ENCODE measurements at places on chromosomes 7 and 10.

DNA sequence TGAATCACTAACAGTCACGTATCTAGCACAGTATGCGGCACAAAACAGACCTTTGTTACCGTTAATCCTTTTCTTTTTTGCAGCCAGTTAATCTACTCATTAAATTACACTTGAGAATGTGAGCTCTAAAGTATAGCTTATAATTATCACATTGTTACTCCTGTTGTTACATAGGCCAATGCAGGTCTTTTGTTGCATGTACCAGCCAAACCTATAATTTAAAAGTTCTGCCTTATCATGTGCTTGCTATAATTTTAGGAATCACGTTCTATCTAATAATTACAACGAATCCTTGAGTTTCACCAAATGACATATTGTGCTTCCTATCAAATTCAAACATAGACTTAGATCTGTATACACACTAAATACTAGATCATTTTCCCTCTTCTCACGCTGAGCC, 245.1 kb downstream of the DGKI start:
- DNase-seq: peak; percentile 74

GRCh38 chr7:131021460-131021859, 287.5 kb upstream of the KLF14 start:
- no peak for DNase-seq

DNA sequence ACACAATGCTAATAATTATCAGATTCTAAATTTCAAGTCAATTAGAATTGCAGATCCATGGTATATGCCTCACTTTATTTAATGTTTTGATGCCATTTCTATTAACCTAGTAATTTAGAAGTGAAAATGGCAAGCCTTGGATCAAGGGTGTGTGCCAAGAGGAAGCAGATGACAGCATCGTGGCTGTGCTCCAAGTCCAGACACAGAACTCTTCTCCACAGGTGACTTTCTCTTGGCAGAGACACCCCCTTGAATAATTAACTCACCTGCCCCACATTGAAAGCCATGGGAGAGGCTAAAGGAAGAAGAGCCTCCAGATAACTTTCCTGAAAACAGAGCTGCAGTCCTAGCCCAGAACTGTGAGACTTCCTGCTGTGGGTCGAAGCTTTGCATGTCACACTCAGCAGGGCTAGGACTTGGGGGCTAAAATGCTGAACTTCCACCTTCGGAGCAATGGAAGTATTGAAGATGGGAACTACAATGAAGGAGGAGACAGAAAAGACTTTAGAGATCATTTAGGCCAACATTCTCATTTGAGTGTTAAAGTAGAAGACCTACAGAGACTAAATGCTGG, 996 bp upstream of the C10orf90 start:
- no peak for DNase-seq

GRCh38 chr7:74290981-74291441, 1.8 kb downstream of the CLIP2 start:
- DNase-seq: peak; percentile 56

- DNase-seq: no peak
Observed at GRCh38 chr10:104309980-104310978, 28.0 kb downstream of the ITPRIP start.

DNA sequence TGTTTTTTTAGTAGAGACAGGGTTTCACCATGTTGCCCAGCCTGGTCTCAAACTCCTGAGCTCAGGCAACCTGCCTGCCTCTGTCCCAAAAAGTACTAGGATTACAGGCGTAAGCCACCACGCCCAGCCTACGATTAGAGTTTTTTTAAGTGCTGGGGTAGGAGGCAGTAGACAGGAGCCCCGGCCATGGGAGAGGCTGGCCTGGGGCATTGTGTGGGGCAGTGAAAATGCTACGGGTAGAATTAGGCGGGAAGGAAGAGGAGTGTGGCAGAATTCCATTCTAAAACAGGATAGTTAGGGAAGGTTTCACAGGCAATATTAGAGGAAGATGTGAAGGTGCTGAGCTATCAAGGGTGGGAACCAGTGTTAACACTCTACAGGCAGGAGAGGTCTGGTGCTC, 31.3 kb upstream of the FXYD4 start:
- DNase-seq: no peak

DNA sequence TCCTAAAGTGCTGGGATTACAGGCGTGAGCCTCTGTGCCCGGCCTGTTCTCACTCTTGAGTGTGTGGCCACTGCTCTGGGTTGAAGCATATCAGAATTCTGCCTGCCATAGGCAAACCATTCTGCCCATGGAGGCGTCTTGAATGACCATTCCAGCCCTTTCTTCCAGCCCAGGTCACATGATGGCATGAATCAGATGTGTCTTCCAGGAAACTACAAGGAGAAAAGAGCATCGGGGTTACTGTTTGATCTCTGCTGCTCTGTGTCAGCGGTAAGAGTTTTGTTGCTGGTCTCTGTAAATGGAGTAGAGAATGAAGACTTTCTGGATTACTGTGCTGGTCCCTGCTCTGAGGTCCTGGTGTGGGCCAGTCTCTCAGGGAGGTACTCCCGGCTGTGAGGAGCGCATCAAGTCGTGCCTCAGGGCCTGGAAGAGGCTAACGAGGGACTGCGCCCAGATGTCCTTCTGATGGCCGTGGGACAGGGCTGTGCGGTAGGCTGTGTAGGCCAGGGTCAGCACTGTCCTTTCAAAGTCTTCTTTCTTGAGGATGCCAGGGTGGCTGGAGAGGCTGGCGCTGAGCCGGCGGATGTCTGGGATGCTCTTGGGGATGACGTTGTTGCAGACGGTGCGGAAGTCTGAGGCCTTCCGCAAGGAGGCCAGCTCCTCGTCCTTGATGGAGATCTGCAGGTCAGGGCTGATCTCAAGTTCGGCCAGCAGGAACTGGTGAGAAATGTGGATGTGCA, 5.8 kb upstream of the SLC13A4 start:
- no peak for DNase-seq

- no peak for DNase-seq
Observed at GRCh38 chr7:89223900-89224395, 428.4 kb upstream of the TEX47 start.

GRCh38 chr10:13808556-13809391, 222.0 kb downstream of the PRPF18 start:
- DNase-seq: no peak

DNA sequence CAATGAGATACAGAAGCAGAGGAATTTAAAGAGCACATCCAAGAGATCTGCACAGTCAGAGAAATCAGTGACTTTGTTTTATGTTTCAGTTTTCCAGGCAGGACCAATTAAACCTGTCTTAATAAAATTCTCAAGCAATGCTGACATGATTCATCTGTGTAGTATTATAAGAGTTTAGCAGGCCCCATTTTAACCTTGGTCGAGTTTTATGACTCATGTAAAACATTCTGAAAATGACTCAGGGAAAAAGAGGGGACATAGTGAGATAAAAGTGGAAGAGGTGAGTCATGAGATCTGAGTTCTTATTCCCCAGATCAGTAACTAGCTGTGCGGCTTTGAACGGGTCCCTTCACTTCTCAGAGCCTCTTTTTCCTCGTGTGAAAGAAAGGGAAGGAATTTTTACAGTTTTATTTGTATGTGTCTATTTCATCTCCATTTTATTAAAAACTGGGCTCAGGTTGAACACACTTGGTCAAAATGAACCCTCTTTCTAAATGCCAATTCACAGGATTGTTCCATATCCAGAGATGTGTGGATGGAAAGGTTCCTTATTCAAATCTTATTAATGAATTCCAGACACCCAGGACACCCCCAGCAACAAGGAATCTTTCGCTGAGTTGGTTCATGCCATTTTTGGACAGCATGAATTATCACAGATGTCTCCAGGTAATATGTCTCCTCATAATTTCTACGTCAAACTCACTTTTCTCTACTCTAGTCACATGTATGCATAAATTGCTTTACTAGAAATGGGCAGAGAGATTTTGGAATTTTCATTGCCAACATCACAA, 143.2 kb downstream of the JAZF1 start:
- DNase-seq: no peak

GRCh38 chr10:88911851-88912250, 31.8 kb downstream of the STAMBPL1 start:
- DNase-seq: no peak

DNA sequence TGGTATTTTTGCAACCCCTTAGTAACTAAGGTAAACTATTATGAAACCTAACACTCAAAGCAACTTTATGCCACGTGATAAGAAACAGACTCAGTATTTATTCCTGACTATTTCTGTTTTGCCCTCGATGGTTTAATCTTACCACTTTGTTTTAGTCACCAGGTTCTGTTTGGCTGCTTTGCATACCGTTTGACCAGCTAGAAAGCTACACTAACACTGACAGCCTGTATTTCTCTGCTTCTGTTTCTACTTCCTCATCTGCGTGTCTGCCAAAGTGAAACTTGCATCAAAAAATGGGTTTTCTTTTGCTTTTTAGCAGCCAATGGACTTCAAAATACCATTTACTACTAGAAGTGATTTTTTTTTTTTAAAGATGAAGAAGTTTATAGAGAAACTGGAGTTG, 802.5 kb downstream of the GRM8 start:
- DNase-seq: no peak

- DNase-seq: no peak
Observed at GRCh38 chr10:118735294-118735693, 19.5 kb downstream of the CACUL1 start.

- DNase-seq: peak; percentile 58
Observed at GRCh38 chr7:128322040-128322643, 21.6 kb downstream of the RBM28 start.

DNA sequence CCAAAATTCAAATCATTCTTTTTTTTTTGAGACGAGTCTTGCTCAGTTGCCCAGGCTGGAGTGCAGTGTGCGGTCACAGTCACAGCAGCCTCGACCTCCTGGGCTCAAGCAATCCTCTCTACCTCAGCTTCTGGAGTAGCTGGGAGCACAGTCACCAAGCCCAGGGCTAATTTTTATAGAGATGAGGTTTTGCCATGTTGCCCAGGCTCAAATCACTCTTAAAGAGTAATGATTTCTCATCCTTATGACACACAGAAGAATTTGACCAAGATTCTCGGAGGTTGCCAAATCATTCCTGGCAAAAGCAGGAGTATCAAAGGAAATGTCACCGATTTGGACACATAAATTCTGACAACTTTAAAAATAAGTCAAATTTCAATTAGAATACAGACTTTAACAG, 39.1 kb downstream of the SIRT1 start:
- DNase-seq: no peak

DNA sequence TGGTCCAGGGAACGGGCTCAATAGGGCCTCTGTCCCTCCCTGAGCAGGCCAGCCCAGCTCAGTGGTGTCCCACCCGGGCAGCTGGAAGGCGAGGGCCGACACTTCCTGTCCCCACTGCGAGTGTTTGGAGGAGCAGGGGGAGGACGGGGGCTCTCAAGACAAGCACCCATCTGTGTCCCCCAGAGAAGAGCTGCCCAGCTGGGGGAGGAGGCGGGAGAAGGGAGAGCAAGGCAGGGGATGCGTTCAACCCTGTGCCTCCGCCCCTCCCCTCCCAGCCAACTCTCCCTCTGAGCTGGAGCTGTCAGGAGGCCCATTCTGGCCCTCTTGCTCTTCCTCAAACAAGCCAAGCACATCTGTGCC, 35.7 kb downstream of the ZCCHC24 start:
- DNase-seq: no peak

DNA sequence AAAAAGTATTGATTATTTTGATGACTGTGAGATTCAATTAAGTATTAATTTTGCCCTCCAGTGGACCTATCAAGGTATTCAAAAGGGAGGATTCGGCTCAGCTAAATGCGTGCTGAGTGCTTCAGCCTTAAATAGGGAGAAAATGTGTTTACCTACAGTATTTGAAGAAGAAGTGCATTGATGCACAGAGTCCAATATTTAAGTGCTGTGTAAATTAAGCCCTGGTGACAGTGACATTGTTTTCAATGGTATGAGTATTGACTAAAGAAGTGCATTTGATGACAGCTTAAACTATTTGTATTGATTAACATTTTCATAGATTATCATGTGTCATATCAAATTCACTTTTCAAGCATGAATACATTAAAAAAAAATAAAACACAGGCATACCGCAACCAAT, 106.6 kb downstream of the POU6F2 start:
- DNase-seq: peak; percentile 91

DNA sequence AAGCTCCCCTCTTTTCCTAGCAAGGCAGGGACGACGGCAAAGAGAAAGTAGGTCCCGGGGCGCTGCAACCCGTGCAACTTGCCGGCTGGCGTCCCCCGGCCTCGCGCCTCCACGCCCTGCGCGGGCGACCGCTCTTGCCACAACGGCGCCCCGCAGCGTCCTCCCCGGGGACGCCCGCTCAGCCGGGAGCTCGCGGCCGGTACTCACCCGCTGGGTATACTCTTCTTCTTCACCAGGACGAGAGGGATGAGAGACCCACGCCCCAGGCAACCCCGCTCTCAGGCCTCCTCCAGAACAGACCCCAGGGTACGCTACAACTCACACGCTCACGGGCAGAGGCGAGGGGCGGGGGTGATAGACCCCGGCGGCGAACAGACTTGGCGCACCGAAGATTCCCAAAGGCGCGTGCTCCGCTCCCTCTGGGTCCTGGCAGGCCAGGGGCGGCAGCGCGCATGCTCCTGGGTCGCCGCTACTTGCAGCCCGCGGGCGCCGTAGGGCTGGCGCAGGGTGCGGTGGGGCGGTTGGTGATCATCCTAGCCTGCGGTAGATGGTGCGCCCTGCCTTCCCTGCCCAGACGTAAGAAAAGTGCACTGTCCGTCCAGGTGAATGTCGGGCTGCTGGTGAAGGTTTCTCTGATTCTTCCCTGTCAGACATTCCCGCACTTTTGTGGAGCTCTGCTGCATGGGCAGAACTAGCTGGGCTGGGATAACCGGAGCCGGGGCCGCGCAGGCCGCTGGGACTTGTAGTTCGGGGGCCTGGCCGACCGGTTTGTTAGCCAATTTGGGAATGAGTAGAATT, at the start of gene CC2D2B:
CC2D2B (plus strand) TSS at position 520 of the 798 bp plus-strand sequence. CDS start 3,349 bp downstream, outside the sequence.
- peak; percentile 85 for DNase-seq

DNA sequence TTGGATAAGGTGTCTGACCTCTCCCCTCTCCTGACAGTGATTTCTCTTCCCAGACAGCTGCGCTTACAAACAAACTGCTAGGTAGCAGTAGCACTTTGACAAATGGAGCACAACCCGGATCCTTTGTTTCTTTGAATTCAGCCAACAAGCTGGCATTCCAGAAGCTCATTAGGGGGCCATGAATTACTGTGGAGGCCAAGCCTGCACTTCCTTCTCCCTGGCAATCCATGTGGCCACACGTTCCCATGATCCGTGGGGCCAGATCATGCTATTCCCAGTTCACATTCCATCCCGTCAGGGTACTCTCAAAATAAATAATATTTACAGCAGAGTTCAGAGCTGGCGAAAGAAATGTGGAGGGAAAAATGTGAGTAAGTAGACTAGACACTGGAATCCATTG, 172.4 kb downstream of the PRPF18 start:
- no peak for DNase-seq

All from NCI-H1417 (cell line).